ENCODE measurements at places on chromosomes 12 and 14.
A peak's percentile ranks its signal among the peaks of the same experiment; 100 is the strongest.

DNA sequence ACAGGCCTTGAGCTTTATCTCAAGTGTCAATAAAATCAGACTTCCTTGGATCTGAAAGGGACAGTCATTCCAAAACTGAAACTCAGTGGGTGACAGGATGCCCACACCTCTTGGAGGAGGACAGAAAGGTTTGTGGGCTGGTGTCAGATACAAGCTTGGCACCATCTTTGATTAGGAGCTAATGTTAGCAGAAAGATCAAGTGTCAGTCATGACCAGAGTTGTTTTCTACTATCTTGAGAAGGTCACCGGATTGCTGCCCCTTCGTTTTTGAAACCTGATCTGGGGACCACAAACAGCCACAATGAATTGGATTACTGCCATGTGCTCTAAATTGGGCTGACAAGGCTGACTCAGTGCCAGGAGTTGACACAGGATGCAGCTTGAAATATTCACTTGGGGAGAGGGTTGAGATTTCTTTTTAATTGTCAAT, 88.3 kb downstream of the OTOGL start:
- DNase-seq = peak; percentile 11

GRCh38 chr12:49367381-49368239, at the start of gene SPATS2:
Gene SPATS2 (plus strand): TSS chr12:49367462. CDS start chr12:49461013, 93,551 bp downstream.
- DNase-seq = no peak

DNA sequence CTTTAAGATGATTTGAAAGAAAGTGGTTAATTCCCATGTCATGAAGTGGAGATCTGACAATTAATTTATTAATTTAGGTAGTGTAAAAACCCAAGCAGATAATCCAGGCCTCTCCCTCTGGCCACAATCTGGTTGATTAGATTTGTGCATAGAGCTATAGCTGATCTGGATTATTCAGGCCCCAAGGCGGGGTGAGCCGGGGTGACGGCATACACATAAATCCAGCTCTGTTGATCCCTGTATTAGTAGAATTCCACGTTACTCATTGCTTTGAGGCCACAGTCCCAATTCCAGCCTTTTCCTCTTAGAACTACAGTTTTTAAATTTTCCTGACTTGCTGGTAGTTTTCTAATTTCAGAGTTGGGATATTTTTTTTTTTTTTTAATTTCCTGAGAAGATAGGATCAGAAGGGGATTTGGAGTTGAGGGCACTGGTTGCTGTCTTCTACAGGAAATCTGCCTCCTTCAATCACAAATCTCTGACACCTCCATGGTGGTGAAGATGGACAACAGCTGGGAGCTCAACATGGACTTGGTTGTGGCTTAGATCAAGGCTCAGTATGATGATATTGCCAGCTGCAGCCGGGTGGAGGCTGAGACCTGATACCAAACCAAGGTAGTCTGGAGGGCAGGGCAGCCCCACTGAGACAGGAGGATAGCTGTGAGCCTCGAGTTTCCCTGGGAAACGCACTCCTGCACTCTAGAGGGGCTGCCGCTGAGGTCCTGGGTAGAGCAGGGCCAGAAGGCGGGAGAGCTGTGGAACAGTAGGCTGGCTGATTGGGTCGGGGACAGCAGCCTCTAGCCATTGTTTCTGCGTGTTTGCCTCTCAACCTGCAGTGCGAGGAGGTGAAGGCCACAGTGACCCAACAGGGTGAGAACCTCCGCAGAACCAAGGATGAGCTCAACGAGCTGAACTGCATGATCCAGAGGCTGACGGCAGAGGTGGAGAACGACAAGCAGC, 19.4 kb downstream of the KRT85 start:
- no peak for DNase-seq

DNA sequence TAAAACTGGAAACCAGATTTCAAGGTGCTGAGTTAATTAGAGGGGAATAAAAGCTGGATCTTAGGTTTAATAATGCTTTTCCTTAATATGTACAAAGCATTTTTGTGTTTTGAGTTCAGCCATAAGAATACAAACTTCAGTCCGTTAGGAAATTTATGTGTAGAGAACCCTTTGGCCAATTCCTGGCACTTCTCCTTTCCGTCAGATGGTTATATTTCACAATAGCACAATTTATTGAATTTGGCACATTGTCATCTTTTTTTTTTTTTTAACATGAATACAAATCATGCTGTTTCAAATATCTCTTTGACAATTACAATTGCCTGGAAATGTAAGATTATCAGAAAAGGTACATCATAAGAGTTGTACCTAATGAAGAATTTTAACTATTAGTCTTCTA, 56.2 kb upstream of the DDHD1 start:
- no peak for DNase-seq

GRCh38 chr12:54526812-54527630, 22.4 kb upstream of the PDE1B start:
- DNase-seq = peak; percentile 5

- DNase-seq = peak; percentile 89
Measured at GRCh38 chr14:88535149-88535548, 19.7 kb downstream of the PTPN21 start.

DNA sequence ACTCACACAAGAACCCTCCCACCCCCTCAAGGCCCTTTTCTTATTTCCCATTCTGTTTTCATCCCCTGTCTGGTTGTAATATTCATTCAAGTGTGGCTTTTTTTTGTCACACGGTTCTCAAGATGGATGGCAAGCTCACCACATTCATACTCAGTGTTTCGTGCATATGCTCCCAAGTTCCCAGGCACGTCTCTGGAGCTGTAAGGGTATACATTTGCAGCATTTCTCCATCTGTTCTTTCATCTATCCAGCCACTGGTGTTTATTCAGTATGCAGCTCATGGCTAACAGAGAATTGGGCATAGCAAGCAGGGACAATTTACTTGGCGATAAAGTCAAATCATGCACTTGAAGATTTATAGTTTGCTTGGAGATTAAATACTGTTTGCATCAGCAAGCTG, 212.1 kb downstream of the GRIN2B start:
- DNase-seq = no peak

- DNase-seq = no peak
Measured at GRCh38 chr14:80323038-80323665, 111.8 kb upstream of the DIO2 start.

GRCh38 chr12:69897744-69898143, 72.7 kb downstream of the MYRFL start:
- no peak for DNase-seq

Data from small intestine (tissue), 16 donors.